ENCODE measurements at places on chromosomes 1 and 21.

GRCh38 chr1:237578540-237578939, 312.2 kb downstream of the ZP4 start:
- DNase-seq, result no peak

- no peak for DNase-seq
These were observed 48.1 kb upstream of the COL18A1 start for GRCh38 chr21:45356653-45357435.

- no peak for DNase-seq
These were observed 365.3 kb downstream of the HHIPL2 start for GRCh38 chr1:222182641-222183040.

GRCh38 chr1:186782791-186783190, 46.0 kb upstream of the PLA2G4A start:
- no peak for DNase-seq

GRCh38 chr1:19559641-19560040, 74.3 kb upstream of the CAPZB start:
- no peak for DNase-seq
